ENCODE measurements at places on chromosomes 1 and 21.

DNA sequence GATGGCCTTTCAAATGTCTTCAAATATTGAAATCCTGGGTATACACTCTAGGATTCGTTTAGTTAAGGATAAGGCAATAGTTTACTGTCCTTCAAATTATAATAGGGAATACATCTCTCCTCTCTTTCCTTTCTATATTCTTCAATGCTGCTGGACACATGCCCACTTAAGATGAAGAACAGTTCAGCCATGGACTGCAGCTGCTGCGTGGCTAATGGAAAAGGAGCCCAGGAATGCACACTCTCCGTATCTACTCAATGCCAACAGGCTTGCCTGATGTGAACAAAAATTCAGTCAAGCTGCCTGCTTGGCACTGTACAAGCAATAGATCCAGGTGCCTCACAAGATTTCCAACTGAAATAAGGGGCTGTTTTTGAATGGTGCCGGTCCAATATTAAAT is 321.2 kb upstream of the LYPLAL1 start:
- DNase-seq, result no peak

DNA sequence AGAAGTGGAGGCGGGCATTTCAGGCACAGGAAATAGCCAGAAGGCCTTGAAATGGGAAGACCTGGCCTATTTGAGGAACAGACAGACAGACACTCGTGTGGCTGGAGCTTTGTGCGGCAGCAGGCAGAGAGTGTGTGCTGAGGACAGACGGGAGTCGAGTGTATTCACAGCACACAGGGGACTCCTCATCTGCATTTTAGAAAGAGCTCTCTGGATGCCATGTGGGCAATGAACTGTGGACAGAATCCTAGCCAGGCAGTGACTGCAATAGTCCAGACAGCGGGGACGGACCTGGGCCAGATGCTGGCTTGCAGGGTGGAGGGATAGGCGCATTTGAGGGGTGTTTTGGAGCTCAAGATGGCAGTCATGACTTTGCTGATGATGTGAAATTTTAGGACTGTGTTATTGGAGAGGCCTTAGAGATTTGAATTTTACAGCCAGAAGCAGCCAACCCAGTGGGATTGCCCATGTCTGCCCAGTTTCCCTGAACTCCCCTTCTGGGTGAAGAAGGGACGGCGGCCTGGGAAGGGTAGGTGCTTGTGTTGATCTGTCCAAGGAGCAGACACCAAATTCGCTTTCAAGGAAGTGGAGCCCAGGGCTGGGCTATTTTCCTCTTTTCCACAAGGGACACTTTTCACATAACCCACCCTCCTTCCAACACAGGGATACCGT is 43.7 kb downstream of the CHAF1B start:
- DNase-seq, result no peak

DNA sequence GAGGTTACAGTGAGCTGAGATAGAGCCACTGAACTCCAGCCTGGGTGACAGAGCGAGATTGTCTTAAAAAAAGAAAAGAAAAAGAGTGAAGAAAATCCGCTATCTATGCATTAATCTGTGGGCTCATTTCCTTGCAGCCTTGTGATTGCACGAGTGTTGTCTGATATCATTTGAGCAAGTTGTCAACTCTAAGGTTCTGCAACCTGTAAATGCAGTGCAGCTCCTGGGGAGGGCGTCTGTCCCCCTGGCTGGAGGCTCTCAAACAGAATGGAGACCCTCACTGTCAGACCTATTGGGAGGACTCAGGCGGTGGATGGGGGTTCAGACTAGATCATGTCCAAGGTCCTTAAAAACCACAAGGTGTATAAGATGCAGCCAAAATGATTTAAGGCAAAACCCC is 6.2 kb downstream of the CORT start:
- no peak for DNase-seq

DNA sequence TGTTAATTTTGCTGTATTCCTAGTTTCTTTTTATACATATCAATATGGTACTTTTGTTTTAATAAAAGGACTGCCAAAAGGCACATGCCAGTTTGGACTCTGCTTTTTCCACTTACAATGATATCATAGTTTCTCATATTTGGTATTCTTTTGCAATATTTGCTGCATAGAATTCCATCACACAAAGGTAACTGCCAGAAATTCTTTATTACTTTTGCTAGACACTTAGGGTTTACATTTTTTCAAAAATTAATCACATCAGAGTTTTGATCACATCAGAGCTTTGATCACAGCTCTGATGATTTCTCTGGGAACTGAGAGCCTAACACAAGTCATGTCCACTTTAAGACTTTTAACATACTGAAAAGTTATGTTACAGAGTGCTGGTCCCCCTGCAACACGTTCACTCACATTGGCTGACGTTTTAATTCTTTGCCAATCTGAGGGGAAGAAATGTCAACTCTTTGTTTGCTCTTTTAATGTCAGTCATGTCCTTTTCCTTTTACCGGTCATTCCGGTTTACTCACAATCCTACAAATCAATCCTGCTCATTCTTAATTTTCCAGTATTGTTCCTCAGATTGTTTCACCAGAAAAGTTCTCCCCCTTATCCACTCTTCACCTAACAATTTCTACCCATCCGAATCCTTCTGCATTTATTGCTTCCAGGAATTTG is 1.1 kb upstream of the CD46 start:
- DNase-seq, result no peak

GRCh38 chr1:230922620-230923019 is 54.3 kb upstream of the C1orf198 start:
- DNase-seq, result no peak

- DNase-seq, result no peak
These were observed 110.5 kb downstream of the CASZ1 start for GRCh38 chr1:10685808-10686403.

DNA sequence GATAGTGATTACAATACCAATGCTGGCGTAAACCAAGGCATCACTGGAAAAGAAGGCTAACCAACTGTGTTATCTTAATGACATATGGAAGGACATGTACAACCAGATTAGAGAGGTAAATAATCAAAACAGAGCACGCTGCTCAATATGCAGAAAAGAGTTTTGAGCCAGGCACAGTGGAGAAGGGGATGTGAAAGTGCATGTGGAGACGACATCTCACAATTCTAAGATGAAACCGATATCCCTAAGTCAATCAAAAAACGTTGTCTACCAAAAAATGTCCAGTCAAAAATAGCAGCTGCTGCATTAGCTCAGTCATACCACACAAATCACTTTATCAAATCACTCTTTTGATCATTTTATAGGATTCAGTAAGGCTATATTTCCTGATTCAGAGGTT is 116.3 kb upstream of the OLIG2 start:
- DNase-seq, result no peak

DNA sequence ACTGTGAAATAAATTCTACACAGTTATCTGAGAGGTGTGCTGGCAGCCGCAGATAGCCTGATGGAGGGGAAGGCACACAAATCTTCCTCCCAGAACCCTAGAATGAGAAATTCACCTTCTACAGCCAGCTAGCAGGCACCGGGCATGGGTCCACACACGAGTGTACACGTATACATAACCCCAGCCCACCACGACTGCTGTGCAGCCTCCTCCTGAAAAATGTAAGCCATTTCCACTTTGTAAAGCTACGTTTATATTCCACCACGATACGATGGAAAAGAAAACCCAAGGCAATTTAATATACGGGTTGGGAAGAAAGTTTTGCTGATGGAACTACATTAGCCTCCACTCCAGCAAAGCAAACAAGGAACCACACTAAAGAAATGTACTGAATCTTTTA is 1.8 kb downstream of the BTG3 start:
- DNase-seq, result no peak

GRCh38 chr1:14265495-14265894 is 333.0 kb upstream of the KAZN start:
- no peak for DNase-seq

DNA sequence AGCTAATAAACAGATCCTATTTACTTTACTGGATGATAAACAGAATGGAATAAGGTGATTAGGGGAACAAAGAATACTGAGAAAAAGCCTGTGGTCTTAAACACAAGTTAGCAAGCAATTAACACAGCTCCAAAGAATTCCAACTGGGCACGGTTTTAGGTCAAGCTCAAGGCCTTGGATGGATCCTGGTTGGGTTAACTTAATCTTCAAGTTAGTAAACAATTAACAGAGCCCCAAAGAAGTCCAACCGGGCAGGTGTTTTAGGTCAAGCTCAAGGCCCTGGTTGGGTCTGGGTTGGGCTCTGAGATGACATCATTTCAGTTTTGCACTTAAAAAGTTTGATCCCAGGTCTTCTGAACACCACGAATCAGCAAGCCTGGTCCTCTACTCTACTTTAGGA is 1086.3 kb upstream of the TMPRSS15 start:
- DNase-seq, result no peak

DNA sequence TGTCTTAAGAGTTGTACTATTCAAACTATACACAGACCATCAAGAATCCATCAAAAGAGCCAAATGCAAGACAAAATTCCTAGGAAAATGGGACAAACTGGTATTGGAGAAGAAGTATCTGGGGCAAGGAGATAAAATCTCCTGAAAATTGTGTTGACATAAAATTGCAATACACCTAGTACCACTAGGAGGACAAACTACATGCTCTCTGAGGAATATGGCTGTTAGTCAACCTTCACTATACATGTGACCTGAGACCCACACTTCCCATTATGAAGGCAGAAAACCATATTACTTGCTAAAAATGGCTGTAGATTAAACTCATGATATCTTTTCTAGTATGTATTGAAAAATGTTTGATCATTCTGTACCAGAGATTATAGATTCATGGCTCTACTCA is 30.0 kb downstream of the IRF2BP2 start:
- no peak for DNase-seq

- no peak for DNase-seq
These were observed 67.1 kb downstream of the ZNF281 start for GRCh38 chr1:200342511-200343311.

- no peak for DNase-seq
These were observed 17.6 kb downstream of the CRB1 start for GRCh38 chr1:197285526-197286205.

DNA sequence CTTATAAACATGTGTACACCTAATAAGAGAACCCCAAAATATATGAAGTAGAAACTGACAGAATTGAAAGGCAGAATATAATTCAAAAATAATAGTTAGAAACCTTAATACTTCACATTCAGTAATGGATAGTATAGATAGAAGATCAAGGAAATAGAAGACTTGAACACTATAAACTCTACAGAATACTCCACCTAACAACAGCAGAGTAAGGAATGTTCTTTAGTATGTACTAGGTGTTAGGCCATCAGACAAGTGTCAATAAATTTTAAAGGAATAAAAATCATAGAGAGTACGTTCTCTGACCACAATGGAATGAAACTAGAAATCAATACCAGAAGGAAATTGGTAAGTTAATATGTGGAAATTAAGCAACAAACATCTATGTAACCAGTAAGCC is 16.6 kb downstream of the ZNF644 start:
- DNase-seq, result no peak

DNA sequence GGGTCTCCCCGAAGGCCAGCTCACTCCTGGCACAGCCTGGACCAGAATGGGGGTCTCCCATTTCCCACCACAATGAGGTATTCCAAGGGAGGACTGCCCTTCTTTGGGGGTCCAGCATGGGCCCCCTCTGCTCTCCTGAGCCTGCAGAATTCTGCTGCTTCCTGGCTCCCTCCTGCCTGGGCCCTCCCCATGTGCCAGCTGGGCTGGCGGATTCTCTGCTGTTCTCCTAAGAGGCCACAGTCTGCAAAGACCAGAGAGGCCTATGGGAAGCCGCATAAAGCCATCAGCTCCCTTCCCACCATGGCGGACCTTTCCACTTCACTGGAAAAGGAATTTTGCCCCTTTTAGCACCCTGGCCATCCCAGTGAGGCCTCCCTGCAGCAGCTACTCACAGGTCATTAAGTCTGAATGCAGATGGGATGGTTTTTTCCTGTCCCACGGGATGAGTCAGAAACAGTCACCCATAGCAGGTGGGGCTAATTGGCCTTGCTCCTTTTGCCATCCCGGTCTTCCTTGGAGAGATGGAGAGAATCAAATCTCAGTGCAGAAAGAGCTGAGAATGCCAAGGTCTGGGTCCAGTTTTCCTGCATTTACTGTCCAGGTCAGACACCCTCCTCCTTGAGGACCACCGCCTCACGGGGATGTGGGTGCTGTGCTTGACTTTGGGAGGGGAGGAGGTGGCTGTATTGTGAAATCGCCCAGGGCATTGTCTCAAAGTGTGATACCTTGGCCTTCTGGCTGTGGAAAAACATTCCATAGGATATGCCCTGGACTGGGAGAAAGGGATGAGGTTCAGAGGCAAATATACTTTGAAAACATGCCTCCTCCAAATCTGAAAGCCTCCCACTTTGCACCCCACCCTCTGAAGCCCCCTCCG is 23.2 kb downstream of the MYBPH start:
- DNase-seq, result no peak

DNA sequence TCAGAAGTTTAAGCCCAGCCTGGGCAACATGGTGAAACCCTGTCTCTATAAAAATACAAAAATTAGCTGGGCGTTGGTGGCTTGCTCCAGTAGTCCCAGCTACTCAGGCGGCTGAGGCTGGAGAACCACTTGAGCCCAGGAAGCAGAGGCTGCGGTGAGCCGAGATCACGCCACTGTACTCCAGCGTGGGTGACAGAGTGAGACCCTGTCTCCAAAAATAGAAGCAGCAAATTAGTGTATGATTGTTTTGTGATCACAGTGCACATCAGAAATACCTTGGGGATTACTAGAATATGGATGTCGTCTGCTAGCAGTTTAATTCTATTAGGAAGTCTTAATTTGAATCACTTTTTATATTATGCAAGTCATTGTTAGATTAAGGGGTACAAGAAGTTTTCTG is 59.0 kb downstream of the ZBTB17 start:
- DNase-seq, result no peak

DNA sequence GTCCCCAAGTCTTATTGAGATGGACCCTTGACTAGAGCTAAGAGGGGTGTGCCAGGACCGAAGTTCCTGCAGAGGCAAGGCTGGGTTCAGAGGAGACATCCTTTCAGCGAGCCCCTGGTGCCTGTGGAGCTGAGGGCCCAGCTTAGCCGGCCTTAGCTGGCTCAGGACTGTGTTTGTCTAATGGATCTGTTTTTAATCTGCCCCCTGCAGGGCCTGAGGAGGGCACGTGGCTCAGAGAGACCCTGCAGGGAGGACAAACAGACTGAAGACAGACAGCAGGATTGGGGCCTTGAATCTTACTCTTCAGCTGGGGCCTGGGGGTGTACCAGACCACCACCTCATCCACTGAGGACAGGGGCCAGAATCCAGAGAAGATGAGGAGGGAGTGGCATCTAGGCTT is 1.6 kb downstream of the CRABP2 start:
- no peak for DNase-seq

DNA sequence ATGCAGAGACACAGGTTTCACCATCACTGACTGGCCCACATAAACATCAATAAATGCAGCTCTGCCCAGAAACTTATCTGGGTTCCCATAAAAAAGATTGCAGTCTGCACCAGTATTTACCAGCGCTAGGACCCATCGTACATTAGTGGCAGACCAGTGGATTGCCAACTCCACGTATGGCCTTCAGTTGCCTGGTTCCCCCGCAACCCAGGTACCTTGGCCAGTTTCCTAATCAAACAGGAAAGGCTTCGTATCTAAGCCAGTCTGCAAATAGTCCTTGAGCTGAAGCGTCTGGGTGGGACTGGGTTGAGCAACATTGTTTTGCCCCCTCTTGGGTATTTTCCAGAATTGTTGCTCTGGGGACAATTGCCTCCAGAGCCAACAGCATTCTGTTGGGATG is 1639.3 kb downstream of the MRPL39 start:
- no peak for DNase-seq

GRCh38 chr1:111157431-111157830 is 17.4 kb downstream of the CEPT1 start:
- no peak for DNase-seq

GRCh38 chr21:38479641-38480525 is 18.4 kb downstream of the ERG start:
- DNase-seq, result no peak

GRCh38 chr1:43452789-43453441 is 816 bp downstream of the HYI start:
- no peak for DNase-seq

- DNase-seq, result no peak
These were observed 28.1 kb downstream of the RNF187 start for GRCh38 chr1:228515200-228515834.
